ENCODE measurements at places on chromosomes 5 and 9.

DNA sequence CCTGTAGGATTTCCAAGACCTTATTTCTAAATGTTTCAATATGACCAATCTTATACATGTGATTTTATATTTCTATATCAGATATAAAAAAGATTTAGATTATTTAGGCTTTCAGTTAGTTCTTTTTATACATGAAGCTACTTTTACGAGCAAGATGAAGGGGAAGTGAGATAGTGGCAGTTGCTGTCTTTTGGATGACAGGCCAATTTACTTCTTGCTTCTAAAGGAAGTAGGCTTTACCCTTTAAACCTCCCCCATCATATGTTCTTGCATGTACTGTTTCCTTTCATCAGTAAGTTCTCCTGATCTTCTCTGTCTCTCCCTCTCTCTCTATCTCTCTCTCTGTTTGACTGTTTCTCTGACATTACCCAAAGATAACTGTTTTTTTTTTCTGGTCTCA, 4.0 kb upstream of the TYRP1 start:
- no peak for DNase-seq

DNA sequence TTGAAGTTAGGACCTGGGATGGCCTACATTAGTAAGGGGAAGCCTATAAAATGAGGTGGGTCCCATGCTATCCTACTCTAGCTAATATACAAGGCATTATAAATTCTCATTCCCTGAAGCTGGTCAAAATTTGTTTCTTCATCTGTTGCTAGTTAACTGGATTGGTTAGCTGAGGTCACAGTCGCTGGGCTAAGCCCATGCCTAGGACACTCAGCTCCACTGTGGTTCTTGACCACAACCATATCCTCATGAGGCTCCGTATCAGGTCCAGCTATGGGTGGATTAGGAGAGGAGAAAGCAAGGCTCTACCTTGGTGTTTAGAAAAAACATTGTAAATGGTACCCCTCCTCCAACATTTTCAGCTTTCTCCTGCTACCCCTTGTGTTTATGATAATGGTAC, 52.8 kb upstream of the RAI14 start:
- DNase-seq: no peak

GRCh38 chr9:14348373-14349145, 34.6 kb upstream of the NFIB start:
- no peak for DNase-seq

DNA sequence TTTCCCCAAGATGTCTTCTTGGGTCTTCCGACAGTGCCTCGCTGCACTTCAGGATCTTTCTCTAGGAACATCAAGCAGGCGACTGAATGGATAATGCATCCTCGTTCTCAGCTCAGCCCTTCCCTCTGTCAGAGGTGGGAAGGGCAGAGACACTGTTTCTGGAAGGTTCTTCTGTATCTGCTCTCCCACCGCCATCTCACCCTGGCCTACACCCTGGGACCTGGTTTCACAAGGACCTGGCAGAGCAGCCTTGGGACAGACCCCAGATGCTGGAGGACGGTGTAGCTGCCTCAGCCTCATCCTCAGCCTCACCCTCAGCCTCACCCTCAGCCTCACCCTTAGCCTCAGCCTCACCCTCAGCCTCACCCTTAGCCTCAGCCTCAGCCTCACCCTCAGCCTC, 18.5 kb downstream of the MRPL36 start:
- no peak for DNase-seq

- no peak for DNase-seq
These were observed 152.8 kb upstream of the TRPC7 start for GRCh38 chr5:136518174-136518573.

- no peak for DNase-seq
These were observed 369.5 kb downstream of the TAF11L14 start for GRCh38 chr5:18003784-18004183.

DNA sequence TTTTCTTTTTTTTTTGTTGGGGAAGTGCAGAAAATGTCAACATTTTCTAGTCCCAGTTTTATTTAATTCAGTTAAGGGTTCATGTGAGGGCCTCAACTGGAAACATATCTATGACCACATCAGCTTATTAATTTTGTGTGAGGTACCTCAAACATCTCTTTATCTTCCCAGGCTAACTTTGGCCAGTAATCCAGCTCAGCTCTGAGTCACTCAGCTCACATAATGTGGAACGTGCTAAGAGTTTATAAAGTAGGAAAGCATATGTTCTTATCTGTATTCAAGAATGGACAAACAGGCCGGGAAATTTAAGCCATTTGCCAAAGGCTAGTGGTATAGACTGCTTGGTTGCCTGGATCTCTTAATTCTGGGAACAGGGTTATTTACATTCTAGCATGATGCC, 118.4 kb downstream of the INSYN2B start:
- DNase-seq: no peak

- DNase-seq: peak; percentile 34
These were observed 57.7 kb downstream of the DUSP1 start for GRCh38 chr5:172713113-172713808.

DNA sequence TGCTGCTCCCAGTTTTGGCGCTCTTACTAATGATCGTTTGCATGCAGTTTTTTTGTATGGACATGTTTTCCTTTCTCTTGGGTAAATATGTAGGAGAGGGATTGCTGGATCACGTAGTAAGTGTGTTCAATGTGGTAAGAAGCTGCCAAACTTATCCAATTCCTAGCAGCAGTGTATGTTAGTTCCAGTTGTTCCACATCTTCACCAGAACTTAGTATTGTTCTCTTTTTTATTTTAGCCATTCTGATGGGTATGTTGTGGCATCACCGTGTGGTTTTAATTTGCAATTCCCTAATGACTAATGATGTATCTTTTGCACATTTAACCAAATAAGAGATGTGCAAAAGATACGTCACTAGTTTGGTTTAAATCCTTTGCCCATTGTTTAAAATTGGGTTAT, 65.9 kb downstream of the IPPK start:
- DNase-seq: no peak

DNA sequence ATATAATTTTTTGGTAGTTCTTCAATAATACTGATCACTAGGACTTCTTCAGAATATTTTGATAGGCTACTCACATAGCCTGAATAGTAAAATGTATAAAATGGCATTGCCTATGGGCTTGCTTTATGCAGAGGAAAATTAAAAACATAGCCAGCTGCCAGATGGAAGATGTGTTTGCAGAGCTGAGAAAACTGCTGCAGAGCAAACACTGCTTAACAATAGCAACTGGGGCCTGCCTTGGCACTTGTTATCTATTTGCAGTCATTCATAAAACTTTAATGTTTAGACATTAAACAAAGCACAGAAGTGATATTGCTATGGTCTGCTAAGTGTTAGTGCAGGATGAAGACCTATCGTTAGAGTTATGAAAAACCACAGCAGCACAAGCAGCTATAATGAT, 151.5 kb upstream of the SMC2 start:
- no peak for DNase-seq

DNA sequence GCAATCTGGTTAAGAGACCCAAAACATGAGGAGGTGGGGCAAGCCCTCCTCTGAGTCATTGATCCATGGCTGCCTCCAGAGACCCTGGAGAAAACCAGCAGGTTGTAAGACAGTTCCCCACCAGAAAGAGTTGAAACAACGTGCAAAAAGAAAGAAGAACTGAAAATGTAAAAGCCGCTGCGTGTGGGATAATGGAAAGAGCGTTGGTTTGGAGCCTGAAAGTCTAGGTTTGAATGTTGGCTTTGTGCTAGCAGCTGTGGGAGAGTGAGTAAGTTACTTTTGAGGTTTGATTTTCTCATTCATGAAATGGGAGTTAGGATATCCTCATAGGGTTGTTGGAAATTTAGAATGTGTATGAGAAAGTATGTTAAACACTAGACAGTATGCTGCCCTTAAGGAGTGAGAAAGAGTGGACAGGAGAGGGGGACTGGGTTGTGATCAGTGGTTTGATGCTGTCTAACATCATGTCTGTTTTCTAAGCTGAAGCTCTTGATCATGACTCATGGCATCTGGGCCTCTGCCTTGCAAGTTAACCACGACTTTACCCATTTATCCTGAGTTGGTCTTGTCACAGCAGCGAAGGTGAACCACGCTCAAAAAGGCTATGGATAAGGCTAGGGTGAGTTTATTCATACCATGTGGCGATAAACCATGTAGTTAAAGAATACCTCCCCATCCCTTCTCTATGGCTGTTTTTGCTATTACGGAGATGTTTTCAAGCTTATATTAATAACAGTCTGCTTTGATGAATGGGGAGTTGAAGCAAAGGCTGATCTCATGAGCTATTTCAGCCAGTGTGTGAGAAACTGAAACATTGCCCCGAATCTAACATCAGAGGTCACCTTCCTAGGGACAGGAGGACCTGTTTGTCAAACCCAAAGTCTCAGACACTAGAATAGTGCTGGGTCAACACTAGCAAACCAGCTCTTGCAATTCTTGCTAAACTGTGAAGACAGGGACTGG, 41.3 kb downstream of the ZNF366 start:
- no peak for DNase-seq

- DNase-seq: no peak
These were observed 94.3 kb upstream of the NIPAL4 start for GRCh38 chr5:157365732-157366131.

DNA sequence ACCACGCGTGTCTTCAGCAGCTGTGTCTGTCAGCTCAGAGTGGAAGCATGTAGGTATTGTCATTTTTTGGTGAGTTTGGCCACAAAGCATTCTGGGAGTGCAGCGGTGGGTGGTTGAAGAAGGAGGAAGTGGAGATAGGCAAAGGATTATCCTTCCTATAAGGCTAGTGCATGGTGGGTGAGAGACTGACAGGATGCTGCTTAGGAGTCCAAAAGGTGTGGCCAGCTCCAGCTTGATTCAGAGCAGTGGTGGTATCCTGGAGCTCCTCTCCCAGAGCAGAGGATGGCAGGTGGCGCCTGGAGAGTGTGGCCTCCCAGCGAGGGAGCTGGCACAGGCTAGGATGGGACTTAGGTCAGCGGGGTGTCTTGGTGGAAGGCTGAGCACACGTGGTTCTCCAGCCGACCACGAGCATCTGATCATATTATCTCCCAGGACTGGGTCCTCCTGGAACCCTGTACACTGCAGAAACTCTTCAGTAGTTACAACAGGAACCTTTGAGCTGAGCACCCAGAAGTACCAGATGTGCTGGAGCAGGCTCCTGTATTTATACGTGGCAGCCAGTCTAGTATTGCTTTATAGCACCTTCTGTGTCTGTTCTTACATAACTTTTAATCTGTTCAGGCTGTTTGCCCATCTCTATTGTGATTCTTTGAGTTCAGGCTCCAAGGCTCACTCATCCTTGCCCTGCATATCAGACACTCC, 29.6 kb downstream of the MAML1 start:
- no peak for DNase-seq

GRCh38 chr5:36298552-36298951, 3.1 kb downstream of the RANBP3L start:
- no peak for DNase-seq

DNA sequence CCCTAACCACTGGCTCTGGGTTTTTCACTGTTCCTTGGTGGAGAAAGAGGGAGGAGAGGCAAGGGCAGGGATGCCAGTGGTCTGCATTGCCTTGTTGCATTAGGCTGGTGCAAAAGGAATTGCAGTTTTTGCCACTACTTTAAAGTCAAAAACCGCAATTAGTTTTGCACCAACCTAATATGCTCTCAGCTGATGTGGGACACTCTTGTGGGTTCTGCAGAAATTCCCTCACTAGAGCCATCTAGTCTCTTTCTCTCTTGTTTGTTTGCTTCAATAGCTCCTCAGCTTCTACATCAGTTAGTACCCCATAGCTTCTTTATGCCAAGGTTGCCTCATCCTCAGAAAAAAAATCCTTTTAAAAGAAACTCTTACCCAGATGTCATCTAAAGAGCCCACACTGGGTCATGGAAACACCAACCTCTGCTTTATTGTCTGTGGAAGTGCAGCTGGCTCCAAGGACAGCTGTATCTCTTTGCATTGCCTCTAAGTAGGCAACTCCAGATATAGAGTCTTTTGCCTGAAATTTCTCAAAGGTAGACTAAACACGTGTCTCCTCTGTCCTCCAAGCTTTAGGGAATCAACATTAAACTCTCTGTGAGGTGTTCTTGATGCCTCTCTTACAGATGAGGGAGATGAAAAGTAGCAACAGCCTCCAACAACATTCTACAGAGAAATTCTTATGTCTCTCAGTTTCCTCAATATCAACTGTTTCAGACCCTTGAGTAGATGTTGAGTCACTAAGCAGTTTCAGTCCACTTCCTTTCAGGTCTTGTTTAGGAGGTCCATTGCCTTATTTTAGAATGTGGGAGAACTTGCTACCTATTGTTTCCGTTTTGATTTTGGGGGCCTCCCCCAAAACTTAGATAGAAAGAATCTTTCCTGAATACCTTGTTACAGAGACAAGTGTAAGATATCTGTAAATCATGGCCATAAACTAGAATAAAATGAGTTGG, 84.9 kb upstream of the MEF2C start:
- no peak for DNase-seq

DNA sequence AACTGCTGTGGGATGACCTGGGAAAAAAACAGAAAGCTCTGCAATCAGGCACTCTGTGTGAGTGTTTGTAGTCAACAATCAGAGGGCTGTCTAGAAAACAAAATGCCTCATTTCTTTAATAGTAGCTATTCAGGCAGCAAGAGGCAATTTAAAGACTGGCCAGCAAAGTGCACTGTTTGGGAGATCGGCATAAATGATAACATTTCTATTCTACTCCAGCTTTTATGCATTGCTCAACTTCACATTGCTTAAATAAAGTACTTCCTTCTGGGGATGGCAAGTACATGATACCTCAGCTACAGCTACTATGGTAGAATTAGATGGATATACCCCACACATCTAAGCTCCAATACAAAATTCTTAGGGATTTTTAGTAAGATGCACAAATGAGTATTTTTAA, 193.1 kb downstream of the DCP2 start:
- DNase-seq: no peak

DNA sequence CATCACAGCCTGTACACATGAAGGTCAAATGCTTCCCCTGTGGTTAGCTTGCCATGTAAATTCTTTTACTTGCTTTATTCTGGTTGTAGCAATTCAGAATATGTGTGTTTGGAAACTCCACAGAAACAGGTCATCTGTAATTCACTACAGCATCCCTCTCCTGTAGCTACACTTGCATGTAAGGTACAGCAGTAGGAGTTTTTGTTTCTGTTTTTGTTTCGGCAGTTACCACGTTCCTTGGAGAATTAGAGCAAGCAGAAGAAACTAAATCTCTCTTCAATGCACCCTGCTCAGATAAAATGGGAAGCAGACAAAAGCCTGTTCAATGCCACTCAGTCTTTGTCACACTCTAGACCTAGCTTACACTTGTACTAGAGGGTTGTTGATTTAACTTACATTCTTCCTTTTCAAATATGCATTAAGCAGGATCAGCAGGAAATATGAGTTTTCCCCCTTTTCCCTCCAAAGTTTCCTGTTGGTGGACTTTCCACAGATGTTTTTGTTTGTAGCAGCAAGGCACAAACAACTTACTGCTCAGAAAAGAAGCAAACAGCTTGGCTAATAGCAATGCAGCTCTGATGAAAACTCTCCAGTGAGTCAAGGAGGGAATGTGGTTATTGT, 80.9 kb downstream of the YIPF5 start:
- no peak for DNase-seq

DNA sequence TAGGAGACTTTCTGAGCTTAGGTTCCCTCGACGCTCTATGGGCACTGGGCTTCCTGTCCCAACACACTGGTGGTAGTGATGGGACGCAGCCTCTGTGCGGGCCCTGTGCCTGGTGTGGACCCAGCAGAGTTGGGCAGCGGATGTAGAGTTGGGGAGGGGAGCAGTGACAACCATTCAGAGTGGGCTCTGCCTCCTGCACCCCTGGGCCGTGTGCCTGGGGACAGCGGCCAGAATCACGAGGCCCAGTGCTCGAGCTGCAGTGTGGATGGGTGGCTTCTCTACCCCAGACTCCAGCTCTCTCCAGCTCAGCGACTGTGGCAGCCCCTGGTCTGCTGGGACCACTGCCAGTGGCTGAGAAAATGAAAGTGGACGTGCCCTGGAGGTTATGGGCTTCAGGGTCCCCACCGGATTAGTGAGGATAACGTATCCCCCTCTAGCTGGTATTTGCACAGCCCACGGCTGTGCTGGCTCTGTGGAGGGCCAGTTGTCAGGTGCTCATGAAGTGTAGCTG, 18.6 kb downstream of the RXRA start:
- DNase-seq: no peak
